ENCODE measurements at places on chromosomes 12 and 14.

GRCh38 chr14:49972131-49972671, 79.3 kb downstream of the ARF6 start:
- DNase-seq: no peak

DNA sequence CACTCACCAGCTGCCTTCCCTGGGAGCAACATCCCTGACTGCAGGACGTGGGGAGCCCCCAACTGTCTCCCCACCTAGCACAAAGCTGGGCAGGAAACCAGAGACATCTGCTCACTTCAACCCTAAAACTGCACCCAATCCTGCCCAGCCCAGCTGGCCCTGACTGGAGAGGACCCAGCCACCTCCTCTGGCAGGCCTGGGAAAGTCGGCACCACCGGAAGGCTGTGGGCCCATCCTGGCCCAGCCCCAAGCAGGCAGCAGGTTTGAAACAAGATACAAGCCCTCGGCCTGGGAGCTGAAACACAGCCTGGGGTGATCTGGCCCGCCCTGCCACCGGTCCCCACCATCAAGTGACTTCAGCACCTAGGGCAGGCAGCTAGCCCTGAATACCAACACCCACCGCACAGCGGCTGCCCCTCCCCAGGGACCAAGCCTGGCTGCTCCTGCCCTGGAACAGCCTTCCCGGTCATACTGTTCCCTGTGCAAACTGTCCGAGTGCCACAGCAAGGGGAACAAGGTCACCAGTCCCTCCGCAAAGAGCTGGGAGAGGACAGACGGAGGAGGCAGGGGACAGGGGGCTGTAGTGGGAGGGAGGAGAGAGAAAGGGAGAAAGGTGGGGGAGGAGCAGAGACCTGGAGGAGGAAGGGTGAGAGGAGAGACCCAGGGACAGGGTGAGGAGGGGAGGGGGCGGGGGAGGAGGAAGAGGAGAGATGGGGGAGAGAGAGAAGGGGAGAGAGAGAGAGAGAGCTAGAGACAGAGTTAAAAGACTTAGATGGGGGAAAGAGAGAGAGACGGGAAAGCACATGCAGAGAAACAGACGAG, 115.7 kb downstream of the RFLNA start:
- DNase-seq: no peak

- no peak for DNase-seq
Observed at GRCh38 chr14:104212206-104213095, 74.1 kb downstream of the KIF26A start.

- DNase-seq: no peak
Observed at GRCh38 chr14:91754185-91754584, 22.3 kb upstream of the CATSPERB start.

- DNase-seq: no peak
Observed at GRCh38 chr12:14561677-14562238, 5.9 kb downstream of the PLBD1 start.

DNA sequence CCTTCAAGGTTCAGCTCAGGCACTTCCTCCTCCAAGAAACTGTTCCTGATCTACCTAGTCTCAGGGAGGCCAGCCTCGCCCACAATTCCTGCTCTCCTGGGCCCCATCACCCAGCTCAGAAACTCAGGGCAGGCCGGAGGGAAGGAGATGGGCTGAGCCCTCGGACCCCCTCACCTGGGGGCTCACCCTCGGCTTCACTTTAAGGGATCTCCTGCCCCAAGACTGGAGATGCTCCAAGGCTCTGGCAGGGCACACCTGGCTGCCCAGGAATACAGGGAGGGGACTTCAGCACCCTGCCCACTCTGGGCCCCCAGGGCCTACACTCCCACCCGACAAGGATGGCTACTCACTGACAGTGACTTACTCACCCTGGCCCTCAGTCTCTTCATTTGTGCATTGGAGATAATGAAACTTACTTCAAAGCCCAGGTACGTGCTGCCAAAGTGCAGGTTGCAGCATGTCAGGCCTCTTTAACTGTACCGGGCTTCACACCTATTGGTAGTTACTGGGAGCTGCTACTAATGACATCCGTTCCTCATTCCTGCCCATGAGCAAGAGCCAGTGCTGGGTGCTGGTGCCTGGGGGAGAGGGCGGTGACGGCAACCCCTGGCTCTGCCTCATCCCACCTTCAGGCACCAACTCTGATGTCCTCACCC, 21.0 kb upstream of the PPP1R13B start:
- no peak for DNase-seq

- DNase-seq: no peak
Observed at GRCh38 chr14:40417777-40418401, 985.7 kb upstream of the FBXO33 start.

DNA sequence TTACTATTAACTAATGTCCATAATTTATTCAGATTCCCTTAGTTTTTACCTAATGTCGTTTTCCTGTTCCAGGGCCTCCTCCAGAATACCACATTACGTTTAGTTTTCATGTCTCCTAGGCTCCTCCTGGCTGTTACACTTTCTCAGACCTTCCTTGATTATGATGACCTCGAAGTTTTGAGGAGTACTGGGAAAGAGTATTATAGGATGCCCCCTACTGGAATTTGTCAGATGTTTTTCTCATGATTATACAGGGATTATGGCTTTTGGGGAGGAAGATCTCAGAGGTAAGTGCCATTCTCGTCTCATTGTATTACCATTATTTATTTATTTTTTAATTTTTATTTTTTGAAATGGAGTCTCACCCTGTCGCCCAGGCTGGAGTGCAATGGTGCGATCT, 17.7 kb upstream of the C1S start:
- no peak for DNase-seq

- DNase-seq: no peak
Observed at GRCh38 chr12:98894412-98895085, 249.5 kb downstream of the APAF1 start.

DNA sequence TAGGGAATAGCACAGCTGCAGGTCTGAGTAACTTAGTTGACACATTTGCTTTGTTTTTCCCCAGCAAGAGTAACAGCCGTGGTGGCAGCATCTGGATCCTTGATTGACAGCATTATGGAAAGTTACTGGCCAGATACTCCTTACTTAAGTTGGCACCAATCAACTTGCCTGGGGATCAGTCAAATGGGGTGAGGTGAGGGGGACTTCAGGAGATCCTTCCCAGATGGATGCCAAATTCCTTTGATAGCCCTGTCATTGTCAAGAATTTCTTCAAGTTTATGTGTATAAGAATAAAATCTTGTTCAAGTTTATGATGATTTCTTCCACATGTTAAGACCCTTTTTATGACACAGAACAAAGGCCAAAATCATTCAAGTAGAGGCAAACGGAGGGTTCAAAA, 618.4 kb downstream of the SLC6A15 start:
- no peak for DNase-seq

- DNase-seq: no peak
Observed at GRCh38 chr14:103216857-103217256, 93.6 kb downstream of the TNFAIP2 start.

GRCh38 chr12:80756875-80757274, 40.2 kb downstream of the MYF5 start:
- DNase-seq: no peak

DNA sequence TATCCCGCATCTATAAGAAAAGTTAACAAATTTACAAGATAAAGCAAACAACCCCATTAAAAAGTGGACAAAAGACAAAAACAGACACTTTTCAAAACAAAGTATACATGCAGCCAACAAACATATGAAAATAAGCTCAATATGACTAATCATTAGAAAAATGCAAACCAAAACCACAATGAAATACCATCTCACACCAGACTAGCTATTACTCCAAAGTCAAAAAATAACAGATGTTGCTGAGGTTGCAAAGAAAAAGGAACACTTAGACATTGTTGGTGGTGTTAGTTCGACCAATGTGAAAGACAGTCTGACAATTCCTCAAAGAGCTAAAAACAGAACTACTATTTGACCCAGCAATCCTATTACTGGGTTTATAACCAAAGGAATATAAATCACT, 968.6 kb upstream of the USP15 start:
- DNase-seq: no peak

GRCh38 chr12:85796001-85796400, 40.2 kb downstream of the RASSF9 start:
- DNase-seq: no peak

GRCh38 chr12:65694130-65694529, 130.2 kb upstream of the HMGA2 start:
- no peak for DNase-seq

- DNase-seq: no peak
Observed at GRCh38 chr14:93369713-93370266, 22.8 kb downstream of the COX8C start.

DNA sequence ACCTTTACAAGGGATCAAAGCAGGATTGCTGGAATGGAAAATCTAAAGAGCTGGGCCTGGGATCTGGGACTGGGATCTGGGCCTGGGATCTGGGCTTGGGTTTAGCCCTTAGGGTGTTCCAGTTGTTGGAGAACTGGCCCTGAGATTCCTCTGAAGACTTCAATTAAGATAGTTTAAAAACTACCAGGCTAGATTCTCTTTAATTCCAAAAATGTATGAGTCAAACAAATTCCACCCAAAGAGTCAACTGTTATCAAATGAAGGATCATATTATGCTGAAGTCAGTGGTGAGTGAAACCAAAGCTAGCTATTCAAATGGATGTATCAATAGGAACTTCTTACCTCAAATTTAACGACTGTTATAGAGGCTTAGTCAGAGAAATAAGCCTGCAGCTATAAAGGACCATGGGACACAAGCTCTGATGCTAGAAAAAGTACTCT, 40.5 kb downstream of the LIMA1 start:
- DNase-seq: no peak

GRCh38 chr12:105347499-105347898, 17.0 kb downstream of the C12orf75 start:
- DNase-seq: no peak

DNA sequence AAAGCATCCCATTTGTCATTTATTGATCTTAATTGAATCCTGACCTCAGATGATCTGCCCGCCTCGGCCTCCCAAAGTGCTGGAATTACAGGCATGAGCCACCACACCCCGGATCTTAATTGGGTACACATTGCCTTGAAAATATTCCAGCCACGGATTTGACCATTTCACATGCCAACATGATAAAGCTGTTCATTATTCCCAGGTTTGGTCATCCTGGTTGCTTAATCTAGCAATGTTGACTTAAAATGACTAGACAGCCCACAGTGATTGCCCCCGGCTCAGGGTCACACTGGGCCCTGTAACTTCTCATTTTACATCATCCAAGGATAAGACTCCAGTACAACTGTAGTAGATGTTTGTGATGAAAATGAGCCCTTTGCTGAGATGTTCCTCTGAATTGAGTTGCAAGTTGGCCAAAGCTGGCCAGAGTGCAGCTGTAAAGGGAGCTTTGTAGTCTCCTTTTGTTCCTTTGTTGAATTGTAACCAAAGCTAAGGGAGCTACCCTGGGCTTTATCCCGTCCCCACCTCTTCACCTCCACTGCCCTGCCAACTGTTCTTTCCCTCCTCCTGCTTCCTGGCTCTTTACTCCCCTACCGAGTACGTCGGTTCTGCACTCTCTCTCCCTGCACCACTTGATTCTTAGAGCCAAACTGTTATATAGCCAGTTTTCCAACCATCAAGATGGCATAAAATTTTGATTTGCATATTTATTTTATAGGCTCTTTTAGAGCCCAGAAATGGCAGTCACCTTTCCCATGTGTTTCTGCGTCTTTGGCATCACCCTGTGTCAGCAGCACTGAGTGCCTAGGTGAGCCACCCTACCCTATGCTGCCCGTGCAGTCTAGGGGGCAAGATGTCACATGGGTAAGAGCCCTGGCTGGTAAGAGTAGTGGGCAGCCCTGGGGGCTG, 141.3 kb upstream of the HIF1A start:
- no peak for DNase-seq

GRCh38 chr12:104576980-104577580, 120.3 kb downstream of the CHST11 start:
- DNase-seq: no peak

GRCh38 chr12:31315044-31315715, 10.8 kb downstream of the SINHCAF start:
- DNase-seq: no peak

DNA sequence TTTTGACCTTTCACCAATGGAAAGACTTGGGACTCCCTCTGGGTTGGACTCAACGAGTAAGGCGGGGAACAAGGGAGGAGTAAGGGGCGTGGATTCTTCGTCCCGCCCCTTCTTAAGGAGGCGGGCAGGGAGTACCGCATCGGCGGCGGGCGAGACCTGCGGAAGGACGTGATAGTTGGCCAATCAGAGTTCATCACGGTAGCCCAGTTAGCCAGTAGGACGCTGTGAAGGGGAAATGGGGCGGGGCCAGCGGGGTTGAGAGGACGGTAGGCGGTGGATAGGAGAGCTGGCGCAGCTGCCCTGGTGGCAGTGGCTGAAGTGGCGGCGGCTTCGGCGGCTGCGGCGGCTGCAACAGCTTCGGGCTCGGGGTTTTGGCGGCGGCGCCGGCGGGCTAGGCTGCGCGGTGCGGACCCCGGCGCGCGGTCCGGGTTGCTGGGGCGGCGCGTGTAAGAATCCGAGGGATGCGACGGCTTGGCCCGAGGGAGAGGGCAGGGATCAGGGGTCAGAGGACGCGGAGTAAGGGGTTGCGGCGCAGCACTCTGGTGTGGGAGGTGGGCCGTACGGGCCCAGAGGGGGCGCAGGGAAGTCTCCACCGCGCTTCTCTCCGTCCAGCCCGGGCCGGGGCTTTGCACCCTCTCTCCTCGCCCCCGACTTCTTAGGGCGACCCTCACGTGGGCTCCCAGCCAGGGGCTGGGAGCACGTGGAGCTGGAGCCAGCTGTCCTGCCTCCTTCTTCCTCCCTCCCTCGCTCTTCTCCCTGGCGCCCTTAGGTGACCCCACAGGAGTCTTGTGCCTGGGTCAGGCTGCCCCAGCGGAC, at the start of gene TPCN1:
Gene TPCN1 (plus strand): TSS at position 284 of the 816 bp plus-strand sequence. CDS start 5,389 bp downstream, outside the sequence.
- DNase-seq: peak; percentile 95

DNA sequence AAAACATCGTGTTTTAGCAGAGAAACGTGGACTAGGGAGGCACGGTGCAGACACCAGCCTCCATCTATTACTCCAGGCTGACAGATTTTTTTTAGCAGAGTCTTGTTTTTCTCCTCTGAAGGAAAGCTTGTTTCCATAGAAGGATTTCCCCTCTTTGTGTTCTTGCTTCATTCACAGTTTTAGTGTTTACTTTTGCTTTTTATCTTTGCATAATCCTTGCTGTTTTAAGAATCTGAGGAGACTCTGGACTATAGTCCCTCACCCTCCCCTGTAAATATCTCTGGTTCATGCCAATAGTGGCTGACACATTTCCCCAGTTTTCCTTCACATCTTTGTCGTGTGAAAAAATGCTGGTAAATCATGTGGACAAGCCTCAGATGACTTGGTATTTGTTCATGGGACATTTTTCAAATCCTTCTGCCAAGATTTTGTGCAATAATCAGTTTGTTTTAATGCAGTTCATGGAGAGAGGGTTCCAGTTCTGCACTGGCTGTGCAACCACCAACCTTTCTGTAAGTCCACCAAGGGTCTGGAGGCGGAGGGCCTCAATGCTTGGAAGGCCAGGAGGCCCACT, 39.9 kb upstream of the TMCC3 start:
- DNase-seq: no peak

- no peak for DNase-seq
Observed at GRCh38 chr12:8871068-8871467, 43.2 kb upstream of the PHC1 start.

DNA sequence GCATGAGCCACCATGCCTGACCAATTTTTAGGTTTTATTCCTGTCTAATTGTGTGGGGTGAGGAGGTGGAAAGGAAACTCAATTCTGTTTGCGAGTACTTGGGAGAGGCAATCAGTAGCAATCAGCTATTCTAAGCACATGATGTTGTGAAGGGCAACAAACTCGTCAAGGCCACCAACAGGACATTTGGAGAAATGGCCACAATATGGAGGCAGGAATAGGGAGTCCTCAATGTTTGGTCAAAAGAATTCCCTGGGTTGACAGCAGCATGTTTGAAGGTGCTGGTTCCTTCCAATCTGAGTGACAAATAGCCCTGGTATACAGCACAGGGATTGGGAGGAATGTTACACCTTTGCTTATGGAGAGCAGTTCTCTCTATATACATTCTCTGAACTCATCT, 32.7 kb upstream of the USP44 start:
- DNase-seq: no peak

All from activated CD4-positive, CD25-positive, alpha-beta regulatory T cell (primary cell).